ENCODE measurements at places on chromosomes 3 and 15.

GRCh38 chr3:50374363-50375257, 15.3 kb upstream of the TMEM115 start:
- DNase-seq, result no peak

GRCh38 chr3:151225040-151225975, 22.3 kb upstream of the GPR171 start:
- no peak for DNase-seq

GRCh38 chr15:92037491-92037890, 184.0 kb downstream of the SLCO3A1 start:
- DNase-seq, result no peak

- DNase-seq, result no peak
These were observed 8.9 kb downstream of the GPR149 start for GRCh38 chr3:154421083-154421482.

- DNase-seq, result no peak
These were observed 3.5 kb upstream of the ISG20 start for GRCh38 chr15:88635318-88635717.

GRCh38 chr3:65607101-65607500, 431.6 kb downstream of the MAGI1 start:
- no peak for DNase-seq

DNA sequence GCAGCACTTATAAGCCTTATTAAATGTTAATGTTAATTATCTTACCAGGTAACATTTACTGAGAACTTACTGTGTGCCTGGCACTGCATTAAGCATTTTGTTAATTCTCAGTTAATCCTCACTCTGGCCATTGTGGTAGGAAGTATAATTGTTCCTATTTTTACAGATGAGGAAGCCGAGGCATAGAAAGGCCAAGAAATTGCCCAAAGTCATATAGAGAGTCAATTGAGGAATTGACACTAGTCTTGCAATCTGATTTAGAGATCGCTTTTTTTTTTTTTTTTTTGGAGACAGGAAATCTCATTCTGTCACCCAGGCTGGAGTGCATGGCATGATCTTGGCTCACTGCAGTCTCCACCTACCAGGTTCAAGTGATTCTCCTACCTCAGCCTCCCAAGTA, 132.6 kb upstream of the PROK2 start:
- DNase-seq, result no peak

- no peak for DNase-seq
These were observed 69.5 kb downstream of the ATP1B3 start for GRCh38 chr3:141945726-141946485.

GRCh38 chr3:70982700-70983140, 600.8 kb downstream of the FOXP1 start:
- DNase-seq, result peak; percentile 50

DNA sequence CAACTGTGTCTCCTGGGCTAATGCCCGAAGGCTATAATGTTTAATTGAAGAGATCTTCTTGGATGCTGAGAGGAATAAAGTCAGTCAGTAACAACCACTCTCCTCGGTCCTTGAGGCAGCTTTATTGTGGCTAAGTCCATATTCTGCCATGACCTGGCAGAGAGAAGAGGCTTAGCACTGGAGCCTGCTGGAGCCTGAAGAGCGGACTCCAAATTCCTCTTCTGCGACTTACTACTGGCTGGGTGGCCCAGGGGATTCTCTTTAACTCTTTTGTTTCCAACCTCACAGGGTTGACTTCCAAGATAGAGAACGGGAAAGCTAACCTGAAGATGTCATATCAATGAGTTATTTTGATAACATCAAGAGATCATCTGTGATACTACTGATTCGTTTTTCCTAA, 71.1 kb downstream of the MYO1E start:
- DNase-seq, result no peak

GRCh38 chr15:92166751-92167405, 226.8 kb upstream of the ST8SIA2 start:
- no peak for DNase-seq

DNA sequence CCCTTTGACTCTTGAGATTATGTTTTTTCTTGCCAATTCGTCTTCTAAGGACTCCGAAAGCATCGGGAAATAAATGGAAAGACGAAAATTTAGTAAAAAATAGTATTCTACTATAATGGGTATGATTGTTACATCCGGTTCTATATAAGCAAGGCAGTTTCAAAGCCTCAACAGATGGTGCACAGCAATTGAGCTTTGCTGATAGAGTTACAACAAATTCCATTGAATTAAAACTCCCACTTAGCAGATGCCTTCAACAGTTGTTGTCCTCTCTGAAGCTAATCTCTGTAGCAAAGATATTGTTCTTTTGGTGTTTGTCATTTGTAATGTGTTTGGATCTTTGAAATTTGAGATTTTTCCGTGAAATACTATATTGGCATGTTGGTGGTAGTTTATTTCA, 16.1 kb upstream of the GHSR start:
- DNase-seq, result no peak

Data from hepatic stellate cell (primary cell).